ENCODE measurements at places on chromosomes 2 and 18.

- no peak for DNase-seq
These were observed 1259.5 kb upstream of the CDH2 start for GRCh38 chr18:29436459-29436858.

DNA sequence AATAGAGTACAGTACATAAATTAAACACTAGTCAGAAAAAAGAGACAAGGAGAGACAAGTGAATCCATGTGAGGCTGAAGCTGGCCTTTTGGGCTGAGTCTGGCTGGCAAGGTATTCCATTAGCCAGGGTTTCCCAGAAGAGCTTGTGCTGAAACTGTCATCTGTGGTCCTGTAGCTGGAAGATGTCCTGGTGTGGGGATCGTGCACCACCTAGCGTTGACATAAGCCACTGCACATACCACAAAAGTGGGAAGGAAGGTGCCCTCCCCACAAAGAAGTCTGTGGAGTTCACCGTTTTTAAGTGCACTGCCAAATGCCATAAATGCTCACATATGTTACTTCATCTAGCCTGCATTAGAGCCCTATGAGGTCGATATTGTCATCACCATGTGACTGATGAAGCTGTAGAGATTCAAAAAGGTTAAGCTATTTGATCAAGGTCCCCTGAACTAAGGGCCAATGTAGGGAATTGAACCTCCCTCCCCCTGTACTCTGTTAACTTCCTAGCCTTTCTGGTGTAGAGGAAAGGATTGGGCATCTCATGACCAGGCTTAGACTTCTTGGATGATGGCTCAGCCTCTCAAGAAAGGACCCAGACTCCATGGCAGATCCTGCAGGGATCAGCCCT lies 31.9 kb upstream of the GALNT14 start:
- peak; percentile 14 for DNase-seq

GRCh38 chr2:65660340-65660739 lies 227.9 kb upstream of the SPRED2 start:
- no peak for DNase-seq

DNA sequence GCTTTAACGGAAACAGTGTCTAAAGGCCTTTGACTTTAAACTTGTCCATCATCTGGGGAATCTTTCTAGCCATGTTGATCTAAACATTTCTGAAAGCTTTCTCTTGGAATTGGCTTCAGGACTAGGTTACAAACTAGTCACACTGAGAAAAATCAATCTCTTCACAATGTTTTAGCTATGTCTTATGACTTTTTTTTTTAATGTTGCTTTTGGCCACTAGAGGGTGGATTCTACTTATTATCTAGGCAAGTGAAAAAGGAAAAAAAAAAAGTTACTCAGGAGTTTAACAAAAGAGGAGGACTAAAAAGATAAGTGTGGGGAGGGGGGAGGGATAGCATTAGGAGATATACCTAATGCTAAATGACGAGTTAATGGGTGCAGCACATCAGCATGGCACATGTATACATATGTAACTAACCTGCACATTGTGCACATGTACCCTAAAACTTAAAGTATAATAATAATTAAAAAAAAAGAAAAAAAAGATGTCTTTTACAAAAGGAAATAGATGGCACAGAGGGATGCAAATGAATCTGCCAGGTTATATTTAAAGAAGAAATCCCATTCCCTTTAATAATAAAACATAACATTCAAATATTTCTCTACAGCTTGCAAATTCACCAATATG lies 160.4 kb upstream of the PID1 start:
- DNase-seq, result peak; percentile 47

DNA sequence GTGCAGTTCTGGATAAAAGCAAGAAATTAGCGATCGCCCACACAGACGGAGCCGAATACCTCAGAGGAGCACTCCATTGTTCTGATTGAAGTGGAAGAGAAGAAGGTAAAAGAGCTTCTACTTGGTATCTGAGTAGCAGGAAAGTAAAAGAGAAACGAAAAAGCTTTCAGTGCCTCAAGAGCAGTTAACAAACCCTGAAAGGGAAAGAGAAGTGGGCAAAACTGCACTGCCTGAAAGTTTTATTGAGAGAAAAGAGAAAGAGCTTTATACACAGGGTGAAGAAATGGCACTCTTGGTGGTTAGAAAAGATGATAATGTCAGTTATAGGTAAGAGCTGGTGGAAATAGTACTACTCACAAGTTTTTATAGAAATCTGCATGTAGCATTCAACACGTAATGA lies 192.8 kb downstream of the CDCA7 start:
- DNase-seq, result no peak

DNA sequence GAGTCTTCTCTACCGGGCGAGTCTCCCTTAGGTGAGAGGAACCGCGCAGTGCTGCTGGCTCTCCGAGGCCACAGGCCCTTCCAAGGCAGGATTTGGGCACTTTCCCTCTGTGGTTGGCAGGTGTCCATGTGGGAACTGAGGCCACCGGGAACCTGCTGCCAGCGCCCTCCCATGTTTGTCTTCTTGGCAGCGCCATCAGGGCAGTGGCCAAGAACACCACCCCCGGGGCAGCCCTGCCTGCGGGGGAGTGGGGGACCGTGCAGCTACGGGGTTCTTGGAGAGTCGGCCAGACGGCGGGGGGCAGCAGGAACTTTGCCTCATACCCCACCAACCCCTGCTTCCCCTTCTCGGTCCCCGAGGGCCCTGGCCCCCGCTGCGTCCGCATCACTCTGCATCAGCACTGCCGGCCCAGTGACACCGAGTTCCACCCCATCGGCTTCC lies 10.0 kb downstream of the CAPN10 start:
- no peak for DNase-seq

- DNase-seq, result no peak
These were observed 21.0 kb downstream of the AGAP1 start for GRCh38 chr2:235514627-235515363.

DNA sequence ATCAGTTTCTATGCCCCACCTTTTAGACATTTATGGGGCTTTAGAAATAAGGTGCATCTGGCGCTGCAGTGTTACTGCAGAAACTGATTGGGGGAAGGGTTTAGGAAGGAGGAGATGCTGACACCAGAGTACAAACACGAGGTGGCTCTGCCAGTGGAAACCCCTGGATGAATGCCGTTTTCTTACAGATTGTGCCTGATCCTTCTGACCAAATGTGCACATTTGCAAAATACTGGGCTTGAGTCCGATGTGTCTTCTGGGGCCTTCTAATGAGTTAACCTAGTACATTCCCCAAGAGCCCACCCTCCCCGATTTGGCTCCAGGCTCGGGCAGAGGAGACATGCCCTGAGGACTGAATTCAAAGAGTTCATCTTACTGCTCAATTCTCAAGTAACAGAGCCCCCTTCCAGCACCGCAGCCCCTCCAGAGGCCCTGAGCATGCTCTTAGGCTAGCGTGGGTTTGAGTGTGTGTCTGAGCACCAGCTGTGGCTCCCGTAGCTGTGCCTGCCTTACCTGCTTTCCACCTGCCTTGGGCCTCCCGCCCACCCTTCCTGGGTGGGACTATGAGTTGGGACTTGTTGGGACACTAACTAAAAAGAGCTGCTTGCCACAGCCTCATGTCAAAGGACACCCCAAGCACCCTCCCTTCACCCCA lies 116.7 kb upstream of the COPS8 start:
- no peak for DNase-seq

DNA sequence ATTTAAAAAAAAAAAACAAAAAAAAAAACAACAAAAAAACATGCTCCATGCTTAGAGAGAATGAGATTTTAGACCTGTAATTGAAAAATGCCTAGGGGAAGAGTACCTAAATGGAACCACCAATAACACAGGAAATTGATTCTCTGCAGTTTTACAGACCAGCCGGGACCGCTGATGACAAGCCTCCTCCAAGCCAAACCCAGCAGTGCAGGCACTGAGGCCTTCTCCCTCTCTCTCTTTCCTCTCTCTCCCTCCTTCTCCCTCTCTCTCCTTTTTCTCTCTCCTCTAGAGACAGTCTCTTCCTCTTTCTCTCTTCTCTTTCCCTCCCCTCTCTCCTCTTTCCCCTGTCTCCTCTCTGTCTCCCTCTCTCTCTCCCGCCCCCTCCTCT lies 228.8 kb upstream of the COPS8 start:
- no peak for DNase-seq

GRCh38 chr2:186181625-186182024 lies 304.4 kb upstream of the ZC3H15 start:
- DNase-seq, result no peak

GRCh38 chr2:241546771-241547498 lies 11.6 kb upstream of the BOK start:
- DNase-seq, result no peak

DNA sequence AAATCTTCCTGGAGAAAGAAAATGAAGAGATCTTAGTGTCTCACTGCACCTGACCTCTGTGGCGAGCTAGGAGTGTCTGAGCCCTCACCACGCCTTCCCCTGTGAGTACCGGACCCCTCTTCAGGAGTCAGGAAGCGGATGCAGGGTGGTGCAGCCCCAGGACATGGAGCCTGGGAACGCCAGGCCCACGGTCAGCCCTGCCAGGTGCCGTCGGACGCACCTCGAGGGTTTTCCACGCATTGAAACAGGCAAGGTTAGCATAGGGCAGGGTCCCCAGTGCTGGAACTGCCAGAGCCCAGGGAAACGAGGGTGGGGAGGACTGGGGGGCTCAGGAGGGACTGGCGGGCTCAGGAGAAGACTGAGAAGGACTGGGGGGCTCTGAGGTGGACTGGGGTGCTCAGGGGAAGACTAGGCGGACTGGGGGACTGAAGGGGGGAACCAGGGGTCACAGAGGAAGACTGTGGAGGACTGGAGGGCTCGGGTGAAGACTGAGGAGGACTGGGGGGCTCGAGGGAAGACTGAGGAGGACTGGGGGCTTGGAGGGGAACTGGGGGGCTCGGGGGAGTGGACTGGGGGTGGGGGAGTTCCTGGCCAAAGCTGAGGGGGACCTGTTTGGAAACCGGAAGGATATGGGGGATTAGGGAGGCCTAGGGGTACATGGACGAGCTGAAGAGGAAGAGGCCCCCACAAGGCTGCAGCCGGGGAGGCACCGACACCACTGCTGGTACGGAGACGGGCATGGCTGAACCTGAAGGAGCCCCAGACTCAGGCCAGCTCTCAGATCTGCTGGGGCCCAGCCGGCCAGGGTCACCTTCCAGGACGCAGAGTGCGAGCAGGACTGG lies 65.2 kb upstream of the SNTG2 start:
- DNase-seq, result no peak

DNA sequence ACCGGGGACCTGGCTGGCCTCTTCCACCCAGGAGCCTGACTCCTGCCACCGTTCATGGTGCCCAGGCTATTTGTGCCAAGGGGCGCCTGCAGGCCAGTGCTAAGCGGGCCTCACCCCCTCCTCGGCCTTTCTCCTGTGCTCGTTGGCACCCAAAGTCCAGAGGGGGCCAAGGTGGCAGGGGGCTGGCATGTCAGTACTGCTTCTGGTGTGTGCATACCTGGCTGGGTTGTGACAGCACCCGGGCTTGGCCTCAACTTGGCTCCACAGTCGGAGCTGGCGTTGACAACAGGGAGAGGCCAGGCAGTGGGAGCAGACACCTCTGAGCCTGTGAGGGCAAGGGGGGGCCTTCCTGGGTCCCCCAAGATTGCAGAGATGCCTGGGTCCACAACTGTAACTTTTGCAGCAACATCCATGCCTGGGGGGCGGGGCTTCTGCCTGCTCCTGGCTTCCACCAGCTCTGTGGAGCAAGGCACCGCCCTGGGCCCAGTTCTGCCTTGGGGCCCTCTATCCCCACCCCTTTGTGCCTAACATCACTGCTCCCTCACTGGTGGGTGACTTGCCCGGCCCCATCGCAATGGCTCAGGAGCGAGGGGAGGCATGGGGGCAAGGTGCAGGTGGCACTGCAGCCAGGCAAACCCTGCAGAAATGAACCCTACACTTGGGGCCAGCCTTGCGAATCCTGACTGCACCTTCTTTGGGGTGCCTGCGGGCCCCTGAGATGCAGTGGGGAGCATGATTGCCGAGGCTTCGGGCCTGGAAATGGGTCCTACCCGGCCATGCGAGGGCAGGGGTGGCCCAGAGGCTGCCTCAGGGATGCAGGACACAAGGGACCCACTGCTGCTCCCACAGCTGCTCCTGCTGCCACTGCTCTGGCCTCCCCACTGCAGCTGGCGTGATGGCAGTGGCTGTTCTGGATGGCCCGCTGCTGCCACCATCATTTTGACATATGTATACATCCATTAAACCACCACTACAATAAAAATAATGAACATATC lies 35.9 kb downstream of the PTPN4 start:
- DNase-seq, result no peak
